GM19239 (cell line): ENCODE measurements at places on chromosomes 3 and 15.
A peak's percentile ranks its signal among the peaks of the same experiment; 100 is the strongest.

- no peak for DNase-seq
Measured at GRCh38 chr3:17891139-17891856, 148.9 kb upstream of the TBC1D5 start.

- no peak for DNase-seq
Measured at GRCh38 chr3:145013931-145014330, 1042.3 kb downstream of the DIPK2A start.

- DNase-seq, result no peak
Measured at GRCh38 chr3:58683001-58683458, 16.5 kb upstream of the FAM3D start.

- no peak for DNase-seq
Measured at GRCh38 chr3:178602856-178603255, 66.6 kb downstream of the KCNMB2 start.

GRCh38 chr3:132352556-132353143 lies 35.4 kb downstream of the ACP3 start:
- DNase-seq, result peak; percentile 40

DNA sequence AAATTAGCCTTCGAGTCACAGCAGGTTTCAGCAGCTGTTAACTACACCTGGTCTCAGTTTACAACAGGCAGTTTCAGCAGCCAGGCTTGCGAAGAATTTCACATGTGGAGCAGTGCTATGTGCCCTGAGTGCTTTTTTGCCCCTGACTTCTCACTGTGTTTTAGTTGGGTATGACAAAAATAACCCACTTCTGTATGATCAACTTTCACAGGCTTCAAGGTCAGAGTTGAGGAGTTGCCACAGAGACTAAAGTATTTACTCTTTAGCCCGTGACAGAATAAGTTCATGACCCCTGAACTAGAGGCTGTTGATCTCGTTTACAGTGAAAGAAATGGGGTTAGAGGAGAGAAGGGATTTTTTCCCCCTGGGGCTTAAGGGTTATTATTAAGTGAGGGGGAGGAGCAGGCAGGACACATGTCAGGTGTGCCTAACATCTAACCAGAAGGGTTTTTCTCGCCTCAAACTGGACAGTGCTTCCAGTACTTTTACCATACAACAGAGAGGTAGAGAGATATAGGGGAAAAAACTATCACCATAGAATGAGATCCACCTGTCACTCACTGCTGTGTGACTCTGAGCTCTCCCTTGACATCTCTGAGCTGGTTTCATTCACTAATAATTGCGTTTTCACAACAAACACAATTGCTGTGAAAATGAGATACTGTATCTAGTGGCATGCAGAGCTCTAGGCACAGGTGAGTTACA lies 14.0 kb upstream of the TOPBP1 start:
- DNase-seq, result no peak

GRCh38 chr3:126424751-126425150 lies 30.0 kb downstream of the CFAP100 start:
- DNase-seq, result no peak

DNA sequence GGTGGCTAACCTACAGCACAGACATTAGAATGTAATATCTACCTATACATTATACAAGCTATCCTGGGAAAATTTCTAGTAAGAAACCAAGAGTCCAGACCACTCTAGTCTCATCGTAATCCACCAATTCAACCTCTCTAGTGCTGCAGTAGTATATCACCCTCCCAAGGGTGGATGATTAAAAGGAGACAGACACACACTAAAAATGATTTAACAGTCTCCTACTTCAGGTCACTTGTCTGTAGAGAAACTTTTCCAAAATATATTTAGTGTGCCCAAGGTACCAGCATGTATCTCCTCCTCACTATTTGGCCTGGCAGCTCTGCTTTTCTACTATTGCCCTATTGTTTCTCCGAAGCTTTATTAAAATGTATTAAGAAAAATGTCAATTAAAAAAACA lies 45.0 kb downstream of the ZBTB20 start:
- DNase-seq, result no peak

- DNase-seq, result no peak
Measured at GRCh38 chr15:68821841-68822381, 1.2 kb upstream of the ANP32A start.

- DNase-seq, result no peak
Measured at GRCh38 chr15:84934942-84935729, 46.5 kb upstream of the PDE8A start.

GRCh38 chr3:12793701-12794100 lies 2.8 kb upstream of the CAND2 start:
- no peak for DNase-seq

DNA sequence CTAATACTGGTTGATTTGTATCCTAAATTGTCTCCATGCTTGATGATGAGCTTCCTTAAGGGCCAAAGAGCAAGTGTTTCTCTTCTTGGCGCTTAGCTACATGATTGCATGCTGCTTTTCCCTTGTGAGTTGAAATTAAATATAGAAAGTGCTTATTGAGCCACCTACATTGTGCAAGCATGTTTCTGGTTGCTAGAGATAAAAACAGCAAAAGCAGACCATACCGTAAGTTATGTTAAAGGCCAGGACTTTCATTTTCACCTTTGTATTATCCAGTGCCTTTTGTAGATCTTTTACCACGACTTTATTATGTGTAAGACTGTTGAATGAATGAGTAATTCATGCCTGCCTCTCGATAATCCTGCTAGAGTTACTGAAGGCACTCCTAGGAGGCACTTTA lies 41.9 kb upstream of the CCNB2 start:
- no peak for DNase-seq

- DNase-seq, result no peak
Measured at GRCh38 chr3:140715035-140715434, 37.2 kb downstream of the TRIM42 start.

DNA sequence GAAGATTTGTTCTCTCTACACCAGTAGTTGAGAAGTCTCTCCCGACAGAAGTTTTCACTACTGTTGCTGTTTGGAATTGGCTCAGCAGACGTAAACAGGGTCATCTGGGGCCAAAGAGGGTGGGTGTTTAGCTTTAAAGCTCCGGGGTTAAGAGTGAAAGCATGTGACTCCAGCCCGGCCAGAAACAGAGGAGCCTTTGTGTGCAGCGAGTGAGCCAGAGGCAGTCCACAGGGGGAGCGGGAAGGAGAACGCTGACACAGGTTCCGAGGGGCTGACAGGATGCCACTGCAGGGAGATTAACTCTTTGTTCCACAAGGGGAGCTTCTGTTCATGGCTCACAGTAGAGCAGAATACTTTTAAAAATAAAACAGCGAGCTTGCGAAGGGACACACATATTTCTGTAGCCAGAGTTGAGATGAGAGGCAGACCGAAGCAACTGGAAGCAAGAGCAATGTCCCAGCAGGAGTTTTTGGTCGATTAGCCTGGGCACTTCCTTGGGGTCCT lies 26.9 kb downstream of the BMF start:
- DNase-seq, result no peak

GRCh38 chr3:23882487-23882918 lies 34.3 kb downstream of the NKIRAS1 start:
- no peak for DNase-seq

DNA sequence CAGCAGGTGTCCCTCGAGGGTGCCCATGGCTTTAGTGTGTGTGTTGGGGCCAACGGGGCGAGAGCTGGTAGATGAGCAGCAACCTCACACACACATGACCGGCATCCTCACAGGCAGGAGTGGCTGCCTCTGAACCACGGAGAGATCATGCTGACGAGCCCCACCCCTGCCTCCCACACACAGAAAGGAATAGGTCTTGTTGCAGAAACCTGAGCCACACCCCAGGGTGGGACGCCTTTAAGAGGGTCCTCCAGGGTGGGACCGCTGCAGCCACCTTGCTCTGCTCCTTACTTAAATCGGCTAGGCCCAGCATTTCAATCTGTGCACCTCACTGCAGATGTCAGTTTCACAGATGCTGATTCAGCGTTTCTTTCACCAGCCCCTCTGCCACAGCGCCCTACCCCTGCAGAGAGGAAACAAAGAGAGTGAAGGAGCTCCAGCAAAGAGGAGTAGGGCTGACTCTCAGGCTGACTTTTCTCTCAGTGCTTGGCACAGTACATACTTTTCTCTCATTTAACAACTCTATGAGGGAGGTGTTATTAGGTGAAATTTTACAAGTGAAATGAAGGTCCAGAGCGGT lies 61.2 kb upstream of the EPHB3 start:
- DNase-seq, result no peak

DNA sequence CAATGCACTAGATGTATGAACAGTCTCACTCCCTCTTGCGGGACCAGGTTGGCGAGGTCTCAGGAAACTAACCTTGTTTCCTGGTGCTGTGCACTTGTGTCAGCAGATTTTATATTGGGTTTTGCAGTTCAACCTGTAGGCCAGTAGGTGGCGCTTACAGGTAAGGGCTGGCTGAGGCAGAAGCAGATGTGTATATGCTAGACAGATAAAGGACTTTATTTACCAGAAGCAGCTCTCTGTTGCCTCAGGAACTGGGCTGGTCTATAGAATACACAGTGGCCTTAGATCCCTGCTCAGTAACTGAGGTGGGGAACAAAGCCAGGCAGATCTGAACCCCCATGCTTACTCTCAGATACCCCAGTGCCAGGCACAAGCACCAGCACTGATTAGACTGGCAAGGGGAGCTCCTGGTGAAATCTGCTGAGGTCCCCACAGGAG lies 296.8 kb downstream of the DOCK3 start:
- DNase-seq, result peak; percentile 37

- no peak for DNase-seq
Measured at GRCh38 chr15:50880651-50881114, 27.8 kb upstream of the AP4E1 start.

DNA sequence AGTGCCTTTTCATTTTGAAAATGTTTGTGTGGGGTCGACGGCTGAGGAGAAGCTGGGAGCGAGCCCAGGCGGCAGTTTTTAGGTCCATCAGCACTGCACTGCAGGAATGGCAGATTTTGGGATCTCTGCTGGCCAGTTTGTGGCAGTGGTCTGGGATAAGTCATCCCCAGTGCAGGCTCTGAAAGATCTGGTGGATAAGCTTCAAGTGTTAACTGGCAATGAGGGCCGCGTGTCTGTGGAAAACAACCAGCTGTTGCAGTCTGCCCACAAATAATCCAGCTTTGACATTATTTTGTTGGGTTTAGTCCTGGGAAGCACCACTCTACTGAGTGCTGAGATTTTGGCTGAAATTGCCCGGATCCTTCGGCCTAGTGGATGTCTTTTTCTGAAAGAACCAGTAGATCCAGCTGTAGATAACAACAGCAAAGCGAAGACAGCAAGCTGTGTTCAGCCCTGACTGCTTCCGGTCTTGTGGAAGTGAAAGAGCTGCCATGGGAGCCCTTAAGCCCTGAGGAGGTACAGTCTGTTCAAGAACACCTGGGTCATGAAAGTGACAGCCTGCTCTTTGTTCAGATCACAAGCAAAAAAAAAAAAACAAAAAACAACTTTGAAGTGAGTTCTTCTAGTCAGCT lies 13.1 kb upstream of the ANP32A start:
- no peak for DNase-seq

- no peak for DNase-seq
Measured at GRCh38 chr3:128215800-128216495, 62.7 kb downstream of the EEFSEC start.

- DNase-seq, result no peak
Measured at GRCh38 chr3:135792858-135793475, 172.6 kb upstream of the PPP2R3A start.

DNA sequence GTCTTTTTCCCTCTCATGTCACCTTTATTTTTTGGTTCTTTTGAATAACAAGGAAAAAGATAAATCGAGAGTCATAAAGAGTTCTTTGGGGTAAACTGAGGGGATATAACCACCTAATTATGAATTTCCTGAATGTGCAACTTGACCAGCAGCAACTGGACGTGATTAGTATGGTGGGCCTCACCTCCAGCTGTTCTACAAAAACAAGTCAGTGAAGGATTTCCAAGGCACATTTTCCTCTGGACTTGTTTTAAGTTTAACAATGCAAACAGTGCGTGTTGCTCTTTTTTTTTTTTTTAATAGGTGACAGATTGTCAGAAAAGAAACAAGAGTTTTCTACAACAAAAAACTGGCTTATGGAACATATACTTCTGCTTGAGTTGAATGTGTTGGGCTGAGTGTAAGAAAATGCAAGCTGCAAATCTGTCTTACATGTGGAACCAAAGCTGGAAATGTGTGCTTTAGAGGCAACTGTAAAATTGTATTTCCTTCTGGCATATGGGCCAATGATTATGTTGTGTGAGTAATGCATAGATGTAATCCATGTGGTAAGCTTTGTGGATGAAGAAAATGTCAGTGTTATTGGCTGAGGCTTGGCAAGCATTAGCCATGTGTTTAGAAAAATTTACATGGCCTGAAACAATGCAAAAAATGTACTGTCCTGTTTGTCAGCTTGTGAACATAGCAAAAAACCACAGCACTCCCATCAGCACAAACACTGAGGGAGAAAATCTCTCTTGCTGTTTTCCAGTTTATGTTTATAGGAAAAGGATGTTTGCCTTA lies 44.5 kb upstream of the FNDC3B start:
- no peak for DNase-seq

GRCh38 chr15:66565141-66565641 lies 607 bp downstream of the LCTL start:
- no peak for DNase-seq

DNA sequence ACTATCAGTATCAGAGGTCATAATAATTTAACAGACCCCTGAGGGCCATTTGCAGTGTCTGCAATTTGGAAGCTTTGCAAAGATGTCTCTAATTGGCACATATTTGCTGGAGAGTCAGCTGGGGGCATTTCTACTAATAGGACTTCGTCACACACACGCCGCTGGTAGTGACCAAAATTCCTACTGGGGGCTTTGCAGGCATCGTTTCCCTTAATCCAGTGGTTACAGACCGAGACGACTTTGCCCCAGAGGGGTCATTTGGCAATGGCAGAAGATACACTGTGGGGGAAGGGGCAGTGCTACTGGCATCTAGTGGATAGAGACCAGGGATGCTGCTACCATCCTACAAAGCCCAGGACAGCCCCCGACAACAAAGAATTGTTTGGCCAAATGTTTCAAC lies 151.0 kb upstream of the LRTM1 start:
- DNase-seq, result no peak

GRCh38 chr15:67066041-67066958 lies 898 bp downstream of the SMAD3 start:
- DNase-seq, result no peak

DNA sequence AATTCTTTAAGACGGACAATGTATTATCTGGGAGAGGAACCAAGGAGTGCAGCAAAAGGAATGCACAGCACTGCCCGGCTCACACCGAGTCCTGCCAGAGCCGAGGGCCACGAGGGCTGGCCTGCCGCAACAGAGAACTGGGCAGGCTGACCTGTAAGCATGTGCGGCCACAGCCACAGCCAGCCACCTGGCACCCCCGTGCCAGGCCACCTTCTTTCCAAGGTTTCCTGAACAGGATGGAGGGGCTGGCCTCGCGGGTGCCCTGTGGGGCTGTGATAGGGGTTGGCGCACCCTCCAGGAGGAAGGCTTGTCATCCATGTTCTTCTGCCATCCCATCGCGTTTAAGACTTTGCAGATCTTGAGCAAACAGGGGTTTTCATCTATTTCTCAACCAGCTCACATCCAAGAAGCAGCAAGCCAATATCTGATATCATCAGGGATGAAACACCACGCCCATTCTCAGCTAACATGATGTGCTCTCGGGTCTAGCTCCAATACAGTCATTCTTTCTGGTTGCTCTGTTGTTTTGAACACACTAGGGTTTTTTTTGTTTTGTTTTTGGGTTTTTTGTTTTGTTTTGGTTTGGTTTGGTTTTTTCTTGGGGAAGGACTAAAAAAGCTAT lies 10.2 kb downstream of the CA12 start:
- no peak for DNase-seq
